ENCODE measurements at places on chromosomes 2 and 18. TPM values are rescaled to one million over a fixed set of nuclear protein-coding genes. Genes with fewer than 3 reads are reported as not detected.

DNA sequence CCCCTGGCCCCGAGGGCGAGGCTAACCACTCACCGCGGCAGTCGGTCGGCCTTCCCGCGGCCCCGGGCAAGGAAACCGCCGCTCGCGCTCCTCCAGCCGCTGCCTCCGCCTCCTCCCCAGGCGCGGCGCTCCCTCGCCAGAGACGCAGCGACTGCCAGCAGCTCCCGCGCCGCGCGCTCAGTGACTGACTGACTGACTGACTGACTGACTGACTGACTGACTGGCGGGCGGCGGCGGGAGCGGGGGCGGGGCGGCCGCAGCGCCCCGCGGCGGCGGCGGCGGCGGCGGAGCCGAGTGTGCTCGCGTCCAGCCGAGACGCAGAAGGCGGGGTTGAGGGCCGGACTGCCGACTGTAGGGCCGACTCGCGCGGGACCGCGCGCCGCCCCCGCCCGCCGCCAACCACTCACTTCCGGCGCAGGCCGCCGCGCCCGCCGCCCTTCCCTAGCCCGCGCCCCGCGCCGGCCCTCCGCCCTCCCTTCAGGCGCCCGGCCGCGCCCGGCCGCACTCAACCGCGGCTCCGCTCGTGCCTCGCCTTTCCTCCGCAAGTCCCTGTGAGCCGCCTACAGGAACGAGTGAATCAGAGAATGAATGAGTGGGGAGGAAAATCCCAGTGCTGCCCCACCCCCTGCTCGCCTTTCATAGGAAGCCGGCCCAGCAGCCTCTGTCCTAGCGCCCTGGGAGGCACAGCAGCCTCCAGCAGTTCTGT lies at the start of gene RAPH1:
TSS of gene RAPH1 (minus strand) at position 224 of the 706 bp plus-strand sequence. CDS start 39,948 bp downstream, outside the sequence.
- peak within 1 kb of the TSS; percentile 95 for H3K4me3 ChIP-seq
- H3K27ac ChIP-seq = peak within 1 kb of the TSS; percentile 90
- H3K36me3 ChIP-seq = no peaks in the 10 kb centered on the region
- H3K27me3 ChIP-seq = no peaks in the 10 kb centered on the region
- peaks cover 10% of the 10 kb centered on the region for H3K4me1 ChIP-seq
- peak; percentile 95 for DNase-seq

- no peaks in the 10 kb centered on the region for H3K4me1 ChIP-seq
- no peak overlapping the region for H3K4me3 ChIP-seq
- H3K27ac ChIP-seq = no peak overlapping the region
- no peak for DNase-seq
- no peaks in the 10 kb centered on the region for H3K27me3 ChIP-seq
These were observed 301.8 kb downstream of the XIRP2 start for GRCh38 chr2:167190053-167190452.

DNA sequence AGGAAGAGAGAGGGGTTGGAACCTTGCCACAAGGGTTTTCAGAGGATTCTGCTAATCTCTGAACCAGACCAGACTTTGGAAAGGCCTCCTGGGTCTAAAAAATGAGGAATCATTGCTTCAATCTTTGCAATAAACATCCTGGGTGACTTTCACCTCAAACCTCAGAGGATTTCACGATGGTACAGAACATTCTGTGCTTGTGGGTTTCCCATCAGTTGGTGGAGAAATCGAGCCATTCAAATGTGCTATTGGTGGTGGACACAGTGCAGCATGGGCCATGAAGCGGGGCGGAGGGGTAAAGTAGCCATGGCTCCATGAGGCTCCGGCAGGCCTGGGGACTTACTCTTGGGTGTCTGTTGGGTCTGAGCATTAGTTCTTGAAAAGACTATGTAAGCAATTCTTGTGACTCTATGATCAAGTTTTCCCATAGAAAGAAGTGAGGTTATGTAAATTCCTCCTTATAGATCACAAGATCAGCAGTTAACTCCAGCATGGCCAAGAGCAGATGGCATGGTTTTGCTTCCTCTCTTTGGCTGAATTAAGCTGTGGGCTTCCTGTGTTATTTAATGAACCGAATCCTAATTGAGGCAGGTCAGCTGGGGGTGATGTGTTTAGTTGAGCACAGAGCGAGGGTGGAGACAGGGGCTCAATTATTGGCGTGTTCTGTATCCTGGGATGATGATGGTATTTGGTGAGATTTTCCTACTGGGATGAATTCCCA lies 1.9 kb upstream of the IL1R2 start:
- DNase-seq = no peak
- peaks cover 38% of the 10 kb centered on the region for H3K27me3 ChIP-seq
- no peaks in the 10 kb centered on the region for H3K4me1 ChIP-seq
- H3K27ac ChIP-seq = no peak overlapping the region
- no peak overlapping the region for H3K4me3 ChIP-seq

The GPR35 gene
- polyA plus RNA-seq = 1.2 TPM

The DSG4 gene
- not detected for polyA plus RNA-seq

DNA sequence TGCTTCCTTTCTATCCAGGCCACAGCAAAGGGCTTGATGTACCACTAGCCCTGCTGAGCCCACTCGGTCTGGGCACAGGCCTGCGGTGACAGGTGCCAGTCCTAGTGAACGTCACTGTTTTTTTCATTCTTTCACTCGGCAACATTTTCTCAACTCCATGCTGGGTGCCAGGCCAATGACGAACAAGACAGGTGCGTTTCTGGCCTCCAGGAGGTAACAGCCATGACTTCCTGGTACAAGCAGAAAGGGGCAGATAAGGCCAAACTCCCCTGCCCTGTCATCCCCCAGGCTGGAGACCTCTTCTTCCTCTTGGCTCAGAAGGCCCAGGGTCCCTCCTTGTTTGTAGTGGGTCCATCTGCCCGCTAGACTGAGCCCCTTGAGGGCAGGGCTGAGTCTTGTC lies 55.7 kb upstream of the OTOF start:
- DNase-seq = no peak
- H3K4me1 ChIP-seq = peaks cover 5% of the 10 kb centered on the region
- H3K27ac ChIP-seq = no peak overlapping the region
- no peak overlapping the region for H3K4me3 ChIP-seq
- H3K36me3 ChIP-seq = no peaks in the 10 kb centered on the region

DNA sequence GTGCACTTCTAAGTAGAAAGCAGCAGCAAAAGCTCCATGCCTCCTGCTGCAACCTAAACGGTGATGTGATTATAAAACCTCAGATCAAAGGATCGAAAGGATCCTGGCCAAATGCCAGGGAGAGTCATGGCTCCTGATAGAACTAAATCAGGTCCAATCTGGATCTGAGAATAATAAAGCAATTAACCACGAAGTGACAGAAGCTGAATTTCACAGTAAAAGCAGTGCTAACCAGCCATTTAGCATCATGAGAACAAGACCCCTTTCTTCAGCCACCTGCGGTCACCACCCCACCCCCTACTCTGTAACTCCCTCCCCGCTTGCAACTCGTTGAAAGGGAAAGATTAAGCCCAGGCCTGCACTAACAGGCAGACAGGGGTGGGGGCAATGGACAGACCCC lies 748.7 kb downstream of the BCL11A start:
- H3K4me1 ChIP-seq = no peaks in the 10 kb centered on the region
- H3K27ac ChIP-seq = no peak overlapping the region
- no peaks in the 10 kb centered on the region for H3K36me3 ChIP-seq
- no peak overlapping the region for H3K4me3 ChIP-seq
- H3K27me3 ChIP-seq = no peaks in the 10 kb centered on the region

- peak overlapping the region; percentile 26 for H3K27ac ChIP-seq
- no peaks in the 10 kb centered on the region for H3K27me3 ChIP-seq
- peak; percentile 79 for DNase-seq
- peak overlapping the region; percentile 28 for H3K4me3 ChIP-seq
These were observed 112.5 kb upstream of the SLC38A11 start for GRCh38 chr2:165067643-165068486.

- DNase-seq = no peak
- no peak overlapping the region for H3K27ac ChIP-seq
- H3K4me3 ChIP-seq = no peak overlapping the region
- no peaks in the 10 kb centered on the region for H3K36me3 ChIP-seq
These were observed 96.1 kb downstream of the DDX1 start for GRCh38 chr2:15687720-15688119.

DNA sequence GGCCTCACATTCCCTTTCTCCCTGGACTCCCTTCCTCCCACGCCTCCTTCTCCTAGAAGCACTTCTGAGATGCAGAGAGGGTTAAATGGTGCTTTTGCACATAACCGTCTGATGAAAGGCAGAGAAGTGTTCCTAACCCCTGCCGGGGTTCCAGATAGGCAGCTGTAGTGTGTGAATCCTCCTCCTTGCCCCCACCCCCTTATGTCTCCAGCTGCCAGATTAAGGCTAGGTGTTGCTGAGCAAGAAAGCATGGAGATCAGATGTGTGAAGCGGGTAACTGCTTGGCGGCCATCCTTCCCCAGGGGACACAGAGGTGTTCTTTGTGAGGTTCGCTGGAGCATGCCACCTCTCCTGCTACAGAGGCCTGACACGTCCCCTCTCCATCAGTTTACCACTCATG lies 88.3 kb downstream of the NRP2 start:
- H3K36me3 ChIP-seq = peaks cover 27% of the 10 kb centered on the region
- H3K27me3 ChIP-seq = no peaks in the 10 kb centered on the region
- H3K4me1 ChIP-seq = peaks cover 32% of the 10 kb centered on the region
- no peak overlapping the region for H3K27ac ChIP-seq
- no peak for DNase-seq
- no peak overlapping the region for H3K4me3 ChIP-seq

The CNTNAP5 gene
- polyA plus RNA-seq = 0.02 TPM

The RBM44 gene
- polyA plus RNA-seq = 0.30 TPM

The MAPK4 gene
- 0.02 TPM for polyA plus RNA-seq

DNA sequence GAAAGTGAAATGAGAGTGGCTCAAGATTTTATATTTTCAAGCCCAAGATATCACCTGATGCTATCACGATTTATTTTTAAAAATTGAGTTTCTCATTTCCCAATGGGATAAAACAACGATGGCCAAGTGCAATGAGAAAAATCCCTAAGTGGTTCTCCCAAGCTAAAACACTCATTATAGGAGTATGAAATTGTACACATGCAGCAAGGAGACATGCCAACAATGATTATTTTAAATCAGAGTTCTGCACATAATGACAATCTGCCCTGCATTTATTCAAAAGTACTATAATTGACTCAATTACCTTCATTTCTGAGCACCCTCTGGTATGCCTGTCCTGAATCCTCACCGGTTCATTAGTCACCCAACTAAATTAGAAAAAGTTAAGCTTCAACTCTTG lies 12.7 kb downstream of the CYTIP start:
- H3K27me3 ChIP-seq = no peaks in the 10 kb centered on the region
- H3K4me3 ChIP-seq = no peak overlapping the region
- no peaks in the 10 kb centered on the region for H3K36me3 ChIP-seq
- no peak for DNase-seq
- no peaks in the 10 kb centered on the region for H3K4me1 ChIP-seq

- no peak overlapping the region for H3K4me3 ChIP-seq
- no peaks in the 10 kb centered on the region for H3K4me1 ChIP-seq
- H3K36me3 ChIP-seq = no peaks in the 10 kb centered on the region
- H3K27me3 ChIP-seq = no peaks in the 10 kb centered on the region
These were observed 37.7 kb downstream of the NETO1 start for GRCh38 chr18:72830109-72830508.

DNA sequence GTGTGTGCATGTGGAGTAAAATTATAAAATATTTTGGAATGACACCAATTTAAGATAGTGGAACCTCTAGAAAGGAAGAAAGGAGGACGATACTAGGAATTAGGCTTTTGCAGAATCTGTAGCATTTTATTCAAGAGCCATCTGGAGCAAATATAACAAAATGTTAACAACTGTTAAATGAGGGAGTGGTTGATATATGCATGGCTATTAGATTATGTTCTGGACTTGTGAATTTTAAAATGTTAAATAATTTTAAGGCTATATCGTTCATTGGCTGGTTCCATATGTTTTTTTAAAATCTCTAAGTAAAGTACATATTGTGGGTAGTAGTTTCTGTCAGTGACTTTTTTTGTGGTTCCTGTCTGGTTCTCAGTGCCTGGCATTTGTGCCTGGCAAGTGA lies 123.2 kb downstream of the PKP4 start:
- no peaks in the 10 kb centered on the region for H3K4me1 ChIP-seq
- no peak overlapping the region for H3K4me3 ChIP-seq
- no peaks in the 10 kb centered on the region for H3K36me3 ChIP-seq
- H3K27ac ChIP-seq = no peak overlapping the region
- no peak for DNase-seq
- no peaks in the 10 kb centered on the region for H3K27me3 ChIP-seq

- H3K27ac ChIP-seq = no peak overlapping the region
- H3K4me3 ChIP-seq = no peak overlapping the region
- H3K4me1 ChIP-seq = no peaks in the 10 kb centered on the region
These were observed 896 bp upstream of the AFF3 start for GRCh38 chr2:100143286-100143685.

GRCh38 chr18:10265560-10266333 lies 188.7 kb upstream of the APCDD1 start:
- no peak overlapping the region for H3K4me3 ChIP-seq
- DNase-seq = no peak
- H3K4me1 ChIP-seq = no peaks in the 10 kb centered on the region

GRCh38 chr2:157835425-157835824 lies 40.7 kb downstream of the ACVR1 start:
- H3K27me3 ChIP-seq = no peaks in the 10 kb centered on the region
- no peaks in the 10 kb centered on the region for H3K36me3 ChIP-seq
- no peak for DNase-seq
- H3K4me3 ChIP-seq = no peak overlapping the region
- H3K27ac ChIP-seq = no peak overlapping the region

The TMEM182 gene
- polyA plus RNA-seq = 3.4 TPM

DNA sequence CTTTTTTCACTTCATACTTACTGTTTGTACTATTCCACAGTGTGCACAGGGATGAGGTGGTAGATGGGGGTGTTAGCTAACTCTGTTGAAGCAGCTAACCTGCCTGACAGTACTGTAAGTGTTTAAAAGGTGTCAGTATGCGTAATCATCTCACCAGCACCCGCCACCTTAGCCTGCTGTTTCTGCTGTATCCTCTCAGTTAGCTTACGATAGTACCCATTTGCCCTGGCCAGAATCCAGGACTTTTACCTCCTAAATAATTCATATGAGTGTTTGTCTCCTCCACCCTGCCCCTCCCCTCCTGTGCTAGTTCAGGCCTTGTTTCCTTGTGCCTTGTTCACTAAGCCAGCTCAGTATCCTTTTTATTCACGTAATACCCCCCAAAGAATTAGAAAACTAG lies 34.2 kb downstream of the TRAPPC12 start:
- no peak overlapping the region for H3K4me3 ChIP-seq
- H3K36me3 ChIP-seq = peaks cover 36% of the 10 kb centered on the region
- no peaks in the 10 kb centered on the region for H3K27me3 ChIP-seq
- H3K4me1 ChIP-seq = no peaks in the 10 kb centered on the region
- no peak for DNase-seq

DNA sequence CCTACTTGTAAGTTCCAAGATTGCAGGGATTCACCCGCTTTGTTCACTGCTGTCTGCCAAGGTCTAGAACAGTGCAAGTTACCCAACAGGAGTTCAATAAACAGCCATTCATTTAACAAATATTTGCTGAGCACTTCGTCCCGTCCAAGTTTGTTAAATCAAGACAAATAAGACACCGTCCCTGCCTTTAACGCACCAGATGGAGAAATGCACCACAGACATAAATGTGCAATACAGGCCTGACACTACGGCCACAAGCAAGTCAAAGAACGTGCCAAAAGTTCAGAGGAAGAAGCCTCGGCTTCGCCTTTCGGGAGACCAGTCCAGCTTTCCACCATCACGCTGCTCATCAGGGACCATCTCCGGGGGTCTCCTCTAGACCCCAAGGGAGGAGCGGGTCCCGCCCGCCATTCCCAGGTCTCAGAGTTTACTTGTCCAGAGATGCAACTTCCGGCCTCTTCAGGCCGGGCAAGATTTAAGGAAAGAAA lies 429 bp downstream of the C2orf76 start:
- peak overlapping the region; percentile 92 for H3K4me3 ChIP-seq
- peaks cover 15% of the 10 kb centered on the region for H3K4me1 ChIP-seq
- DNase-seq = no peak
- peak overlapping the region; percentile 80 for H3K27ac ChIP-seq

Measured in SK-N-SH (cell line).